ENCODE measurements at places on chromosomes 2 and 18.
A peak's percentile ranks its signal among the peaks of the same experiment; 100 is the strongest.

GRCh38 chr2:73232403-73233153, 461 bp downstream of the PRADC1 start:
- DNase-seq = peak; percentile 38

DNA sequence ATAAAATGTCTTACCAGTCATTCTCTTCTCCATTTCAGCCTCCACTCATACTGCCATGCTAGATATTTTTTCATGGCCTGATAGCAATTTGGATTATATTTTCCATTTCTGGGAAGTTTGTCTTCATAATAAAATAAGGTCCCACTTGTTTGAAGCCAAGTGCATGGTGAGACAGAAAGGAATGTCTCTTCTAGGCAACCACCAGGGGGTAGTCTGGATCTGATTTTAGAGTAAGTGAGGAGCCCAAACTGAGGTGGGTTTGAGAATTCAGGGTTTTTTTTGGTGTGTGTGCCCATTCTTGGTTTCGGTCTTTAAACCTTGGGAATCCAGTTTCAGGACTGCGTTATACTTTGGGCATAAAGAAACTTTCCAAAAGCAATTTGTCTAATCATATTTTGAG, 315.5 kb downstream of the RPRM start:
- peak; percentile 65 for DNase-seq

DNA sequence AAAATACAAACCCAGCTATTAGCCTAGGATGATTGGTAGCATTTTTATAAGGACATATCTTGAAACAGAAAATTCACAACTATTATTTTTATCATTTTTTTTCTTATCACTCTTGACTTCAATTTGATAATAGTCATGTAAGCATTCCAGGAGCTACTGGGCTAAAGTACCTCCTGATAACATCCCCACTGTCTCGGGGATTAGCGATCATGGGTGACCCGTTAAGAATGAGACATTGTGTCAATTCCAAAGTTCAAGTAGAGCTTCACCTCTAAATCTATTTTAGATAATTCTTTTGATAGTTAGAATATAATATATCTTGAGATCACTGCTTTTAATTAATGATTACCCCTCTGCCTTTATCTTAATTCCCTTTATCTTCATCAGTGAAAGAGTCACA, 1204.5 kb upstream of the CHAC2 start:
- no peak for DNase-seq

DNA sequence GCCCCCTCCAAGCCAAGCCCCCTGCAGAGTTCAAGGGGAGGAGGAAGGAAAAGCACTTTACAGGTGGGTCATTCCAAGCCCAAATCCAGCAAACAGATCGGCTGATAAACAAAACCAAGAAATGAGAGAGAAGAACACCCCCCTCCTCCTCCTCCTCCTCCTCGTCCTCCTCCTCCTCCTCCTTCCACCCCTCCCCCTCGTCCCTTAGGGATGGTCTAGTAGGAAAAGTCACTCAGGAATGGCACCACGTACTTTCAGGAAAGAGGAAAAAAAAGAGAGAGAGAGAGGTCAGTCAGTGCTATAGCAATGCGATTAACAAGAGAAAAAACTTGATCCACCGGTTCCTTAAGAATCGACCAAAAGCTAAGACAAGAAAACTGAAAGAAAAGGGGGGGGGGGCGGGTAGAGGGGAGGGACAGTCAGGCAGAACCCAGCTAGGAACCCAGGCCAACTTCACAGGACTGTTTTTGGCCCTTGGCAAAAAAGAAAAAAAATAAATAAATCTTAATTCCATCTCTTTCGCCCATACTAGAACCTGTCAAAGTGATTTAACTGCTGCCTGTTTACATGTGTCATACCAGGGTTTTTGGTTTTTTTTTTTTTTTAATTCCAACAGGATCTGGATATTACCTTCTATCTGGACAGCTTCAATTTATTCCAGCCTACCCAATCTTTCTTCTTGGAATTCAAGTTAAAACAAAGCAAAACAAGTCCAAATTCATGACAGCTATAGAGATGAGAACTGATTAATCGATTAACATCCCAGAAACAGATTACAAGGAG, 906 bp downstream of the IKZF2 start:
- peak; percentile 28 for DNase-seq

GRCh38 chr2:160406591-160407392, 86.8 kb downstream of the RBMS1 start:
- peak; percentile 37 for DNase-seq

GRCh38 chr2:241635756-241636155, 1.2 kb downstream of the THAP4 start:
- no peak for DNase-seq

DNA sequence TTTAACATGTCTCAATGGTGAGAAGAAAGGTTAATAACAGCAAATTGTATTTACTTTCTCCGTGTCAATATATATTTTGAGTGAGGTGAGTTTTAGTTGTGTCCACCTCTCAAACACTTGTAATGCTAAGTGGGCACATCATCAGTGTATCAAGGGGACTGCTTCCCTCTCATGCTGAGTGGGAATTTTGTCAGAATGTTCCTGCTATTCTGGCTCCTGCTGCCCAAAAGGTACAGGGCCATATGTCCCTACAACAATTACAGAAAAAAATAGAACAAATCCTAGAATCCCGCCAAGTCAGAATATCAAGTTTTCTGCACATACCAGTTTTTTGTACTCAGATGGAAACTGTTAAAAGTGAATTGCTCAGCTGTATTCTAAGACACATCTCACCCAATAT, 5.4 kb upstream of the CERKL start:
- DNase-seq = peak; percentile 95

DNA sequence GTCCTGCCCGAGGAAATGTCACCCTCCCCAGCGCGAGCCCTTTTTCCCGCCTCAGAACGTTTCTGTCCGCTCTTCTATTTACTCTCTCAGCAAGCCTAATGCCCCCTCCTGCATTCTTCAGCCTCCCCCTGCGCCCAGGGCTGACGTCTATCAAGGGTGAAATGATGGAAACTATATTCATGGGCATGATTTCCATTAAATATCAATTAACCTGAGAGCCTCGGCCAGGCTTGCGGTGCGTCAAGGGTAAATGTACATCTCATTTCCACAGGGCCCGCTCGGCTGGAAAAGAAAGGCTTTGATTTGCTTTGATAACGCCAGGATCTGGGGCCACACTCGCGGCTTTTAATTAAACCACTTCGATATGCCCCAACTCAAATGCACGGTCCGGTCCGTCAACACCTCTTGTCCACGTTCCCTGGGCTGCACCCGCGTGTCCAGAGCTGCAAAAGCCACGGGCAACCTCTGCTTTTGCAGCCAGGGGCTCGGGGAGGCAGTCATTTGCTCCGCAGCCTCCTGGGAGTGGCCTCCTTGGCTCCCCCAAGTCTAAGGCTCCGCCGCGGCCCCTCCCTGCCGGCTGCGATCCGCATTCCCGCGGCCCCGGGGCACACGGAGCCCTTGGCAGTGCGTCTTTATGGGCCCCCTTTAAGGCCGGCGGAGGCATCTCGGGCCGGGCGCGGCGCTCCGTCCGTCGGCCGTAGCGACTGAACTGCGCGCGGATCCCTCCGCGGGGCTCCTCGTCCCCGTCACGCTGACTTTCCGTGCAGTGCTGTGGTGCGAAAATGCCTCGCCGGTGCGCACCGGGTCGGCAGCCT, at the start of gene HOXD8:
TSS of gene HOXD8 (plus strand) at position 724 of the 815 bp plus-strand sequence. CDS start 662 bp downstream, outside the sequence.
- no peak for DNase-seq

DNA sequence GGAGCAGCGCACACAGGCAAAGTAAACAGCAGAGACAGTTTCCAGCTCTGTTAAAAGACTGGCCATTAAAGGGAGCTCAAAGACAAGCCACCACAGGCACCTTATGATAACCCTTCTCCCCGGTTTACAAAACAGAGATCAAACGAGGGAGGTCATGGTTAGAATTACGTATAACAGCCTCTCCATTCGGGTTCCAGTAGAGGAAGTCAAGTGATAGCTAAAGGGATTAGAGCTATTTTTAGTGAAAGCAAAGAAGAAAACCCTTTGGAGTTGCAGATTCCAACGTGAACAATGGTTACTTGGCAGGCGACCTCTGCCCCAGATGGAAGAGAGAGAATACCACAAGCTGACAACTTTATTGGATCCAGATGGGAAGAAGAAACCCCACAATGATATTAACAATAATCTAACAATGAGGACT, 31.2 kb upstream of the EDAR start:
- DNase-seq = no peak
